HT-29 (cell line): ENCODE measurements at places on chromosomes 12 and 14. TPM values are rescaled to one million over a fixed set of nuclear protein-coding genes. Genes with fewer than 3 reads are reported as not detected.
A peak's percentile ranks its signal among the peaks of the same experiment; 100 is the strongest.

DNA sequence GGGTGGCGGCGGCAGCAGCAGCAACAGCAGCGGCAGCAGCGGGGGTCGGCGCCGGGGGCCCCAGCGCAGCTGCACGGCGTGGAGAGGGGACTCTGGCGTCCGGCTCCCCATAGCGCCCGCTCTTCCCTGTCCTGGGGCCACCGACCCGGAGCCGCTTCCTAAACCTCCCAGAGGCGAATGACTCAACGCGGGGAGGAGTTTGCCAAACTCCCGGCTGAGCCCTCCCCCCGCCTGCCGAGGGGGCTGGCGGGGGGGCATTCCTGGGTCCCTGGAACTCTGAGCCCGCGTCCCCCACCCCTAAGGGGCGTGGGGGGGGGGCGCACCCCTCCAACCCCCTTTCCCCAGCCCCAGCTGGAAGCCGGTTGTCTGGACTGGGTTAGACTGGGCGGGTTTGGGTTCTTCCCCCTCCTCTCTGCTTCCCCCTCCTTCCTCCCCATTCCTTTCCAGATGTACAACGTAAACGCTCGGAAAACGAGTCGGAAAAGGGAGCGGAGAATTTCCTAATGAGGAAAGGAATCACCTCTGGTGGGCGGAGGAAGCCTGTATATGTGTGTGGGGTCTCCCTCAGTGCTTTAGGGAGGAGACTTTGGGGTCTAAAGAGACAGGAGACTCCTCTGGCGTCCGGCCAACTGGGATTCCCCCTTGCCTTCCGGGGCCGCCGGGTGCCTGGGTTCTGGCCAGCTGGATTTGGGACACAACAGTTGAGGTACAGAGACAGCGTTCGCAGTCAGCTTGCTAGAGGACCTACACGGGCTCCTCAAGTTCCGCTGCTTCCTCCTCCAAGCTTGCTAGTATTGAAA is at the start of gene ITGA5:
Gene ITGA5, minus strand, starts transcription at position 179 of the 800 bp plus-strand sequence. Its CDS starts 68 bp downstream, at position 111.
- no peak for DNase-seq

DNA sequence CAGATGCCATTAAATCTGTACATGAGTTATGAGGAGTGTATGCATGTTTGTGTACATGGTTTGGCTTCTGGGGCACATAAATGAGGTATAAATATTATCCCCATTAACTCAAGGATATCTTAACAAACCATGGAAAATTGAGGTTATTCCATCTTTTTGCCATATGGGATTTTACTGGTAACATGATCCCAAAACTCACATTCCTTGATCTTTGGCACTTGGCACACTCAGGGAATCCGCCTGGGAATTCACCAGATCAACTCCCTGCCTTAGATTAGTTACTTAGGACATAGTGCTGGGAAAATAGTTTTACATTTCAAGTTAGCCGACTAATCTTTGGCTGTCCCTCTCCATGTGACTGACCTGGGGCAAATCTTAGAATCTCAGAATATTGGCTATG is 16.9 kb downstream of the CDKN1B start:
- DNase-seq: no peak

GRCh38 chr14:73168274-73168673 is 32.0 kb downstream of the PSEN1 start:
- DNase-seq: no peak

- DNase-seq: no peak
Observed at GRCh38 chr12:84165998-84166571, 746.5 kb downstream of the SLC6A15 start.

GRCh38 chr14:50943261-50943942 is 881 bp downstream of the PYGL start:
- peak; percentile 43 for DNase-seq

GRCh38 chr12:7241404-7242005 is 52.0 kb downstream of the PEX5 start:
- no peak for DNase-seq

DNA sequence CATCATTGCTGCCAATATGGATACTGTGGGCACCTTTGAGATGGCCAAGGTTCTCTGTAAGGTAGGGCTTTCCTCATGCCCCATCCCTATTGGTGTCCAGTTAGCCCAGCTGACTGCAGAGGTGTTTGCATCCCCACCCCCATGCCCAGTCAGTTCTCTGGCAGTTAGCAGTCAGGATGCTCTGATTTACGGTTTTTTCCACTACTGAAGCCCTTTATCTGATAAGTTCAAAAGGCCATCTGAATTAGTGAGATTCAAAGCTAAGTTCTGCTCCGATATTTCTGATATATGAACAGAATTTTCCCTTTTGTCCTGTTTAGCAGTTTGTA is 773 bp downstream of the GMPR2 start:
- DNase-seq: no peak

DNA sequence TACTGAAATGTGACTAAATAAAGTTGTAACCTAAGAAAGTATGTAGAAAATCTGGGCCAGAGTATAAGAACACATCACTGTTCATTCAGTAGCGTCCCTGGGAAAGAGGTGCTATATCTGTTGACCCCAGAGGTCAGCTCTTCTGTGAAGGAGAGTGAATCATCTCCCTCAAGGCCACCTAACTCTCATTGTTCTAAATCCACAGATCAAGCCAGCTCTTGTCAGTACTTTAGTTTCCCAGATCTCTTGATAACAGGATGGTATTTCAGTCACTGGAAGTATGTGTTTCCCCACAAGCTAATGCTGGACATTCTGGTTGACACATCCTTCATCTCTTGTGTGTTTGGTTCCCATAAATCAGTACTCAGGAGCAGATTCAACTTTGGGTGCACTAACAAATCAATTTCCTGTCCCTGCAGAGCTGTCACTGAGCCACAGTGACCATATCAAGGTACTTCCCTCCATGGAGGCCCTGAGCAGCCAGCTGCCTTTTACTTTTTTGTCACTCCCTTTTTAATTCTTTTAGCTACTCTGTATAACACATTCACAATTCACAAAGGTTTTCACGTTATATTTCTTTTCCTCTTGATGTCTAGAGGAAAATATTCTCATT is 7.8 kb downstream of the KRT1 start:
- DNase-seq: no peak

Gene OR4N2
- total RNA-seq: not detected in 2 replicates

Gene GPR84
- not detected in 2 replicates for total RNA-seq

Gene PPP4R4
- total RNA-seq: 0.03 and 0.94 TPM in 2 replicates

Gene ARHGAP5
- 30.3 and 31.0 TPM in 2 replicates for total RNA-seq

Gene CPM
- 0.34 TPM in 1 of 2 replicates, not detected in the other for total RNA-seq
